ENCODE measurements at places on chromosomes 3 and 15.
A peak's percentile ranks its signal among the peaks of the same experiment; 100 is the strongest.

DNA sequence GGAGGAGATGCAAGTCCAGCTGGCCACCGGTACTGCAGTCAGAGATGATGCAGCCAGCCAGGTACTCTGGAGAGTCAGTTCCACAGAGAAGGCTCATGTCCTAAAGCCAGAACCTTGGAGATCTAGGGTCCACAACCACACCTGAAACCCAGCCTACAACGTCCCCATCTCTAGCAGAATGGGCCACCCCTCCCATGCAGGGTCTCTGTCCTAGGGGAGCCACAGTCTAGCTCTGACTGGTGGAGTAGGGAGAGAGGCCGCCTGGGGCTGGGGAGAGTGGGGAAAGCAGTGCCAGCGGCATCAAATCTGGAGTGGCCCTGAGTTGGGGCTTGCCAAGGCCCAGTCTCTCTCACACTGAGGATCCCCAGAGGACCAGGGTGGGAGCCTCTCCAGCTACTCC, 43.5 kb downstream of the PTH1R start:
- no peak for DNase-seq

- no peak for DNase-seq
Observed at GRCh38 chr3:42345811-42346210, 64.6 kb downstream of the LYZL4 start.

GRCh38 chr3:45387636-45388348, 584 bp upstream of the LARS2 start:
- no peak for DNase-seq

DNA sequence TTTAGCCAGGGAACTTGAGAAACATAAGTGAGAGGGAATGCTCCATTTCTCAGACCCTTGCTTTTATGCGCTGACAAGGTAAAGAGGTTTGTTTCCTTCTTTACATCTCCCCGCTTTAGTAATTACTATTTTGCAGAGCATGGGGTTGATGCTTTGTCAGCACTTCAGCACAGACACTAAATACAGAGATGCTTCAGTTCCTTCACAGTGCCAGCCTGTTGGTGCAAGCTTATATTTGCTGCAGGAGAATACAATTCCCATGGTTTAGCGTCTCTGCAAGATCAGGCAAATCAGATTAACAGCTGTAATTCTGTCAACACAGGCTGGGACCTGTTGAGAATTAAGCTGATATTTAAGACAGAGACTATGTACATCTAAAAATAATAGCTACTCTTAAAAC, 2.9 kb downstream of the FMN1 start:
- no peak for DNase-seq

DNA sequence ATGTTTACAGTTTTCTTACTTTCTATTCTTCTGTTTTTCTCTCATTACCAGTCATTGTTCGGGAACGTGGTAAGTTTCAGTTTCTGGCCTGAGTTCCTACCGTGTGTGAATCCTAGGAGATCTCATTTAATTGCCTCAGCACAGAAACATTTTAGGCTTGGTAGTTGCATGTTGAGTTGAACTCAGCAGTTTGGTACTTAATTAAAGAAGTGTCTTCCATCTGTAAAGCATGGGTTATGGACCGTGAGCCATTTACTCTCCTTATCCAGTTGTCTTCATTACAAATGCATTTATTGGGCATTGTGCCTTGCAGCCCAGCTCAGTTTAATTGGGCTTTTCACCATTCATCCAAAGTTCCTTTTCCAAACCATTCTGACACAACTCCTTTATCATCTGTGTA, 142.1 kb upstream of the CHRM5 start:
- no peak for DNase-seq

- DNase-seq = no peak
Observed at GRCh38 chr15:51718219-51718618, 19.2 kb downstream of the LYSMD2 start.

DNA sequence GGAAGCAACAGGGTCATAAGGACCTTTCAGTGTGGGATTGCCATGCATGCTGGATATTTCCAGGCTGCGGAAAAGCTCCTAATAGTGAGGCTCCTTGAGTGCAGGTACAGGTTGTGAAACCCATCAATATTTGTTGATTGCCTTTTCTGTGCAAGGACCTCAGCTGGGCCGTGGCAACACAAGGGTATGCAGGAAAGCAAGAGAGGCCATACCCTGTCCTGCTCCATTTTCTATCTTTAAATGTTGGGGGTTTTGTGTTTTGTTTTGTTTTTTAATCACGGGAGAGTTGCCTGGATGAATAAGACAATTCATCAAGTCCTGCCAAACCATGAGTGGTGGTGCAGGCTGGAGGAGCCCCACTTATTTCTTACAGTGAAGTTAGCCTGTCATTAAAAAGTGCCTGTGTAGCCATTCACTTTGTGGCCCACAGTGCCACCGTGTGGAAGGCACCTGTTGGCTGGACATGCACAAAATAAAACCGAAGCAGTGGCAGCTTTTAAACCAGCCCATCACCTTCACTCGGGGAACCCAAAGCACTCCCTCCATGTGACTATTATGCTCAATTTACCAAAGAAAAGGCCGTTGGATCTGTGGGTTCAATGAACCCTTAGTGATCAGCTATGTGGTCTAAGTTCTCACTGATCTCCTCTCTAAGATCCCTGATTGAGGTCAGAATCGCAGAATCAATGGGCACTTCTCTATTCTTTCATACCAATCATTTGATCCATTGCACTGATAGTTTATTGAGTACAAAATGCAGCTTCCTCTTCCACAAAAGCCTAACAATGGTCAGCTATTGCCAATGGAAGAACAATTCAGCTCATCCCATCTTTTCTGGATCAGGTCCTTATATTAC, 42.2 kb downstream of the CLDN18 start:
- no peak for DNase-seq

DNA sequence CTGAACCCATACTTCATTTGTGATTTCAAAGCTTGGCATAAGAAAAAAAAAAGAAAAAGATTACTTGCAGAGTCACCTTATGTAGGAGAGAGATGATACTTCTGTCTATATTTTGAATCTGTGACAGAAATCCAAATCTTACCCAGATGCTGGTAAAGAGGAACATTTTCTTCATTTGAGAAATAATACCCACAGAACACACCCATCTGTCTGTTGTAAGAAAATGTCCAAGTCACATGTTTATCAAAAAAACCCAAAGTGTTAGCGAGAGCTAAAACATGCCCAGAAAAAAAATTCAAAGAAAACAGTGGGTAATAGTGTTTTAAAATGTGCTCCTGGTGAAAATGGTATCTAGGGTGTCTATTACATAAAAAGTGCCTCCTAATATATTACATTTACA, 18.0 kb upstream of the RAP2B start:
- DNase-seq = no peak

- DNase-seq = no peak
Observed at GRCh38 chr3:56860939-56861338, 59.2 kb upstream of the ARHGEF3 start.

- no peak for DNase-seq
Observed at GRCh38 chr3:116034794-116035193, 410.5 kb downstream of the LSAMP start.

DNA sequence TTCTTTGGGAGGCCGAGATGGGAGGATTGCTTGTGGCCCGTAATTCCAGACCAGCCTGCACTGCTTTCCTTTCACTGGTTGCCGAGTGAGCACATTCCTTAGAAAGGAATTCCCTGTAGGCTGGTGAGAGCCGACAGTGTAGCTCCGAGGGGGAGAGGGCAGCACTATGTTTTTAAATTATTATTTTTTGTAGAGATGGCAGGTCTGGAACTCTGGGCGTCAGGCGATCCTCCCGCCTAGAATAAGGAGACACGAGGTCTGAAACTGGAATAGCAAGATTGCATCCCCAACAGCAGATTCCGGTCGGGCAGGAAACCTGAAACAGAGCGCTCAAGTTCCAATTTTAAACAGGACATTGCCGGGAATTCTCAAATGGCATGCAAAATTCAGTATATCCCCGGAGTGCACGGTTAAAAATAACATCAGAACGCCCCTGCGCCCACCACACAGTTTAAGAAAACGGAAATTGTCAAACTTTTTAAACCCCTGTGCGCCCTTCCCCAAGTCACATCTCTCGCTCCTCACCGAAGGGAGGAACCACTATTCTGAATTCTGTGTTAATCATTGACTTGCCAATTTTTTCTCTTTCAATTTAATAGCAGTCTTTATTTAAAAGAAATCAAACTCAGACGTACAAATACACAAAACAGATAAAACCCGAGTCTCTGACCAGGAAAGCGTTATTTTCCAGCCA, 643 bp upstream of the RNU5B-1 start:
- DNase-seq = no peak

- no peak for DNase-seq
Observed at GRCh38 chr3:66431494-66431893, 69.3 kb downstream of the LRIG1 start.

DNA sequence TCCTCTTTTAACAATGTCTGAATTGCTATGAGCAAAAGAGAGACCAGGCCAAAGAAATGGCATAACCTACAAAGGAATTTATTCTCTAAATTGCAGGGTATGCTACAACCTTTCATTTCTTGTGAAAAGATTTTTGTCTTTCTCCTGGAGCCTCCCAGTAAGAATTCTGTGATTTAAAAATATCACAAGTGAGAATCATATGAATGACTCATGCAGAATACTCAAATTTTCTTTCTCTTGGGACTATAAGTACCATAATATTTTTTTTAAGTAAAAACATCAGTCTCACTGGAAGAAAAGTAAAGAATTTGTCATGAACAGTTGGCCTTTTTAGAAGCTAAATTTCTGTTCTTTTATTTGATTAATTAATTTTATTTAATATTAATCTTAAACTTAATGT, 26.3 kb downstream of the SYNPR start:
- DNase-seq = no peak

GRCh38 chr3:53071882-53072431, 26.1 kb upstream of the SFMBT1 start:
- DNase-seq = no peak

- DNase-seq = no peak
Observed at GRCh38 chr3:153670577-153670976, 450.6 kb upstream of the ARHGEF26 start.

GRCh38 chr3:53022647-53023046, 23.2 kb downstream of the SFMBT1 start:
- DNase-seq = no peak

DNA sequence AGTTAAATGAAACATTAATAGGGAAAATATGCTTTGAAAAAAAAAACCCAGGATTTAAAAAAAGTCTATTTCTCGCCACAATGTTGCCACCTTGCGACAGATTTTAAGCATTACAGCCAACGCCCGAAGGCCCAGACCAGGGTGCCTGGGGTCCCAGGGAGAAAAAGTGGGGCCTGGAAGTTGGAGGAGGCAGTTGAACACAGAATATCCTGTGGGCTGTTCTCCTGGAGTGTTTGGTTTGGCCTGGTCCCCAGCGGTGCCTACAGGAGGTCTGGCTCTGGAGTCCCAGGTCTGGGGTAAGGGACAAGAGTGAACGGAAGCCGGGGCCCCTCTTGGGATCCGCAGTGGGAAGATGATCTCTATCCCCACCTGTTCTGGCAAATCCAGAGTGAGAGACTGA, 3.4 kb downstream of the RNU6-1 start:
- DNase-seq = peak; percentile 37

DNA sequence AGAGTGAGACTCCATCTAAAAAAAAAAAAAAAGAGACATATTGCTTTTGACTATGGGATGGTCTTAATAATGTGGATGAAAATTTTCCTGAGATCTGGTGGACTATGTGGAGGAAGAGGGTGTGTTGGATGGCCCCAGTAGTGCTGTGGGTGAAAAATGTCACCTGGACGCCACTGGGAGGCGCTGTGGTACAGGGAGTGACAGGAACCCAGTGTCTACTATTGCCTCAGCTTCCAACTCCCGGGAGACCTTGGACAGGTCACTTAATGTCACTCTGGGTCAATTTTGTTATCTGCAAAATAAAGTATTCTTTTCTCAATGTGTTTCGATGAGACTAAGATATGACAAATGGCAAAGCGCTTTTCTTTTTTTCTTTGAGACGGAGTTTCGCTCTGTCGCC, 27.7 kb upstream of the DCP1A start:
- peak; percentile 22 for DNase-seq

DNA sequence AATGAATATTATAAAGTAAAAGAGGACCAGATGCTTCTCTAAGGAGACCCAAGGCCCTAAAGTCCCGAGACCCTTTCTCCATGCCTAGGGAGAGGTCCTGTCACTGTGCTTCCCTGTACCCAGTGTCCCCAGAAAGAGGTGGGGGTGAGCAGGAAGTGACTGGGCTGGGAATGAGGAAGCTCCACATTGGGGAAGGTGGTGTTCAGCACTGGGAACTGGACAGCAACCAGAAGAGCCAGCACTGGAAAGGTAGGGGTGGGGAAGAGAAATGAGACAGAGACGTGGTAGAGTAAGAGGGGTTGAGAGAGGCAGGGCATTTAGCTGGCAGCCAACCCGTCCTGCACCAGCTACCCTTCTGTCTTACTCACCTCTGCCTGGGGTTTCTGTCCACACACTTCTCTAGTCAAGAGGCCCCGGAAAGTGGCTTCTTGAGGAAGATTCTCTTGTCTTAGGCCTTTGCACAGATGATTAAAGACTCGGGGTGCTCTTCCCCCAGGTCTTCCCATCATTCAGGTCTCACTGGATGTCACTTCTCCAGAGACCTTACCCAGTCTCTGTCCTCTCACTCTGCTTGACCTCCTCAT, 12.2 kb downstream of the RRP9 start:
- no peak for DNase-seq

DNA sequence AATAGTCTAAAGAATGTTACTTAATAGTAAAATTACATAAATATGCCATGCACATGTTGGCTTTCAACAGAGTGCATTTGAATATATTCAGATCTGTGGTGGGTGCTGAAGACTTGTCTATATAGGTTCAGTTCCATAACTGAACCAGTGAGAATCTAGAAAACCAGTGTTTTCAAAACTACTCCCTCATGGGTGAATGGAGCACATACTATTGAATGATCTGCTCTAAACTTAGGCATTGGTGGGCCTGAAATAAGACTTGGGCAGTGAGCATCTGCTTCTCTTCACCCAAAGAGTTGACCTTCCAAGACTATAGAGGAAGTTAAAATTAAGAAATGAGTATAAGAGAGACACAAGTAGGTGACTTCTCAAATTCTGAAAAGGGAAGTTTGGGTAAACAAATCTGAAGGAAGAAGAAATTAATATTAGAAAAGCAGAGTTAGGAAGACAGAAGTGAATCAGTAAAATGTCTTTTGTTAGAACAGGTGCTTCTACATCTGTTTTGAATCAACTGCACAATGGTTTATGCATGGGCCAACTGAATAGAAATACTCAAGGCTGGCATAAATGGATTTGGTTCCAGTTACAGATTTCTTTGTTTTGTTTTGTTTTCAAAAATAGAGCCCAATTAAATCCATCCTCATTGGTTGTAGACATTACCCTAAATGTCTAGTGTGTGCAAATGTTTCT, 19.3 kb downstream of the ALCAM start:
- DNase-seq = no peak

DNA sequence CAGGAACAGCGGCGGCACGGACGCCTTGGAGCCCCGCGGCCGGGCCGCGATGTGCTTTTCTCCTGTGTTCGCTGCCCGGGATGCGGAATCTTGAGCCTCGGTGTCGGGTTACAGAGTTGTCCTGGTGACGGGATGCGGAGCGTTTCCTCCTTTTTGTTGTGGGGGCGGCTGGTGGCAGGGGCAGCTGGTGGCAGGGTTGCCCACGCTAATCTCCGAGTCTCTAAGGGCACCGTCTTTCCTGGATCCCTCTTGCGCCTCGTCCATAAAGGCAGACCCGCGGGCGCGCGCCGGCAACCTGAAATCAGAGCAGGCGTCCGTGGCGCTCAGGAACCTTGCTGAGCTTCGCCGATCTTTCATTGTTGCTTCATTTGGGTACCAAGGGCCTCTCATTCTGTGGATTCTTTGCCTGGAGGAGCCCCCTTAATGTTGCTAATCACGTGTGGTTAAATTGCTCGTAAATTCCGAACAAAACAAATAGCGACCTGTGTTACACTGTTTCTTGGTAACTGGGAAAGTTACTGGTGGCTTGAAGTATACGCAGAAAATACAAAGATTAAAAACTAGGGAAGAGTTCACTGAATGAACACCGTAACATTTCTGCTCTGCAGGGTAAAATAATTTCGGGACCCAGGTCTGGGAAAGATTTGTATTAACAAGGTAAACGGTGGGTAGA, 844 bp upstream of the PFN2 start:
- DNase-seq = no peak
